DMS 273 treated with DMSO at 0.1 percent for 48 hours (cell line): ENCODE measurements at places on chromosomes 3 and 15.

DNA sequence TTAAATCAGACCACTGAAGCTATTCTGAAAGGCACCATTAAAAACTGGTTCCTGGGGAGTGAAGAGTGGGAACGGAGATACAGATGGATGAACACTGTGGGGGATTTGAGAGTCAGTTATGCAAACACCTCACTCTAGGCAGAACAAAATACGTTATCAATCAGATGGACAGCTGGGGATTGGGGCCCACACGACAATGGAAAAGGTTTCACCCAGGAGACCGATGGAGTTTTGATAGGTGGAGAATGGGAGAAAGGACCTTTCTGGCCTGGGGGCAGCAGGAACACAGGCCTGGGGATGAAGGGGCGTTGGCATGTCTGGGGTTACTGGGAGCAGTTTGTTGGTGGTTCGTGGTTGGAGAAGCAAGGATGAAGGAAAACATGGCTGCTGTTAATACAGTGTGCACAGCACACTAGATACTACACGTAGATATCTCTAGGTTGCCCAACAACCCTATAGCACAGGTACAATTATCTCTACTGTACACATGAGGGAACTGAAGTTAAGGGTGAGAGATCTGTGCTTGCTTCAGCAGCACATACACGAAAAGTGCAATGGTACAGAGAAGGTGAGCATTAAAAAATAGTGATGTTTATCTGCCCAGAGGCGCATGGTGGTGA, 16.5 kb downstream of the ST6GAL1 start:
- no peak for DNase-seq

- DNase-seq, result no peak
Observed at GRCh38 chr15:89003865-89004725, 84.2 kb upstream of the ABHD2 start.

DNA sequence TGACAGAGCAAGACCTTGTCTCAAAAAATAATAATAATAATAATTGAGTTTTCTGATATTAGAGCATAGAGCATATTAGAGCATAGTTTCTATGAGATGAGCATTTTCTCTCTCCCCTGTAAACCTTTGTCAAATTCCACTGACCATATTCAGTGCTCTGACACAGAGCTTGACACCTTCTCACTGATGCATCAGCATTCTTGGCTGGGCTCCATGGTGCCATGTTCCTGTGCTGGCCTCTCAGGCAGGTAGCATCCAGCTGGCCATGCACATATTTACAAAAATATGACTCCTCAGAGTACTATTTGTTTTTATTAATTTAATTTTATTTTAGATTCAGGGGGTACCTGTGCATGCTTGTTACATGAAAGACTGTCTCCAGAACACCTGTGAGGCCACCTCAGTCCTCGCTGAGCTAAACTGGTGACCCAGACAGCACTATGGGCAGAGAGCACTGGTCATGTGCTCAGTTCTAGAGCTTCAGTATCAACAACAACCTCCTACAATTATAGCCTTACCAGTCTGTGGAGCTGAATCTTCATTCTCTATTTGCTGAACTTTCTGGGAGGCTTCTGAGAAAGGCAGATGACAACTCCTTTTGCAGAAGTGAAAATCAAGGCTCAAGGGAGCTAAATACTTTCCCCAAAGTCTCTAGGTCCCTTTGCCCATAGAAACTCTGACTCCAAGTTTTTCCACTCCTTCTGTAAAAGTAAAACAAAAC, 21.6 kb upstream of the SLC28A2 start:
- no peak for DNase-seq

GRCh38 chr3:87206070-87206469, 21.0 kb upstream of the CHMP2B start:
- DNase-seq, result no peak

GRCh38 chr3:97340940-97341339, 423.6 kb upstream of the ARL6 start:
- DNase-seq, result no peak

GRCh38 chr3:127217596-127218453, 24.9 kb downstream of the PRR23E start:
- DNase-seq, result no peak

- no peak for DNase-seq
Observed at GRCh38 chr3:21390136-21390535, 360.9 kb downstream of the ZNF385D start.

DNA sequence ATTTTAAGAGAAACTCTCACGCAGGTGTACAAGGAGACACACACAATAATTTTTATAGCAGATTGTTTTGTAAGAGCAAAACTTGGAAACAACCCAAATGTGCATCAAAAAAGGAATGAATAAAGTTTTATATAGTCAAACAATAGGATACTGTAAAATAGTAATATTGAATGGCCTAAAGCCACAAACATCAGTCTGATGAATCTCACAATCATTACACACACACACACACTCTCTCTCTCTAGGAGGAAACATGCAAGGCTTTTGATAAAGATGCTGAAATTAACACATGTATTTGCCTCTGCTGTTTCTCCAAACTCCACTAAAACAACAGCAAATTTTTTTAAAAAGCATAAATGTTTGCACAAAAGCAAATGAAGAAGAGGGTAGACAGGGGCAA, 37.3 kb downstream of the ADIPOQ start:
- no peak for DNase-seq

DNA sequence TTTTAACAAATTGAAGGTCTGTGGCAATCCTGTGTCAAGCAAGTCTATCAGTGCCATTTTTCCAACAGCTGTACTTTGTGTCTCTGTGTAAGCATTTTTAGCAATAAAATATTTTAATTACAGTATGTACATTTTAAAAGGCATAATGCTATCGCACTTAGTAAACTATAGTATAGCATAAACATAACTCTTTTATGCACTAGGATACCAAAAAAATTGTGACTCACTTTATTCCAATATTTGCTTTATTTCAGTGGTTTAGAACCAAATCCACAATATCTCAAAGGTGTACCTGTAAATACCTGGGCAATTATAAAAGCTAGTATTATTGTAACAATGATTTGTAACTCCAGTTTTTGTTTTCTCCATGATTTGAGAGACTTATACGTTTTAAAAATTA, 46.5 kb downstream of the FRMD5 start:
- DNase-seq, result no peak

DNA sequence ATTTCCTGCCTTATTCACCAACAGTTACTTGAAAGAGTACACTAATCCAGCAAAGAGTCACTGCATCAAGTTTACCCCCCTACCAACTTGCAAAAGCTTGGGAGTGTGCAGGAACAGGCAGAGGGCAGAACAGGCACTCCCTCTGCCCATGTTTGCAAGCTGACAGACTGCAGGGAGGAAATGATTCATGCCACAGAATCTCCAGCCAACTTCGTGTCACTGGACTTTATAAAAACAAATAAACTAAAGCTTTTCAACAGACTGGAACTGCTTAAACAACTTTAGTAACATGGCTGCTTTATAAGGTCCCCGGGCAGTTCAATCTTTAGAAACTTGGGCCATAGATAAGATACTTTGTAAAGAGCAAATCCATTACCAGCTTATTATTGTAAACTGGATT, 129.5 kb downstream of the THRB start:
- no peak for DNase-seq

DNA sequence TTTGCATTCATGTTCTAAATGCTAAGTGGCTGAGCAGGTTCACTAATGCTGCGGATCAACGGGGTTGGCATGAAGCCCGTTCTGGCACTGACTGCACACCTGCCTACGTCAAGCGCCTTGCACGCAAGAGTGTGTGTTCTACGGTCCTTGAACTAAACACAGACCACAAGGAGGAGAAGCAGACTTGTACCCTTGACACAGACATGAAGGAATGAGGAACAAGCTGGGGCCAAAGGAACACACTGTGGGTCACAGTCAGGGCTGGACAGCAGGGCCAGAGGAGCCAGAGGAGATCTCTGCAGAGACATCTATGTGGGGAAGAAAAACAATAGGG, 48.0 kb upstream of the LDHAL6B start:
- DNase-seq, result no peak

GRCh38 chr3:32181796-32182195, 56.7 kb upstream of the CMTM8 start:
- DNase-seq, result no peak

- no peak for DNase-seq
Observed at GRCh38 chr3:190210608-190211007, 89.9 kb upstream of the P3H2 start.

- DNase-seq, result no peak
Observed at GRCh38 chr15:69823223-69823907, 274.4 kb downstream of the TLE3 start.

- no peak for DNase-seq
Observed at GRCh38 chr15:100672959-100673358, 70.6 kb downstream of the ASB7 start.

- no peak for DNase-seq
Observed at GRCh38 chr3:190003681-190004123, 117.0 kb downstream of the P3H2 start.

DNA sequence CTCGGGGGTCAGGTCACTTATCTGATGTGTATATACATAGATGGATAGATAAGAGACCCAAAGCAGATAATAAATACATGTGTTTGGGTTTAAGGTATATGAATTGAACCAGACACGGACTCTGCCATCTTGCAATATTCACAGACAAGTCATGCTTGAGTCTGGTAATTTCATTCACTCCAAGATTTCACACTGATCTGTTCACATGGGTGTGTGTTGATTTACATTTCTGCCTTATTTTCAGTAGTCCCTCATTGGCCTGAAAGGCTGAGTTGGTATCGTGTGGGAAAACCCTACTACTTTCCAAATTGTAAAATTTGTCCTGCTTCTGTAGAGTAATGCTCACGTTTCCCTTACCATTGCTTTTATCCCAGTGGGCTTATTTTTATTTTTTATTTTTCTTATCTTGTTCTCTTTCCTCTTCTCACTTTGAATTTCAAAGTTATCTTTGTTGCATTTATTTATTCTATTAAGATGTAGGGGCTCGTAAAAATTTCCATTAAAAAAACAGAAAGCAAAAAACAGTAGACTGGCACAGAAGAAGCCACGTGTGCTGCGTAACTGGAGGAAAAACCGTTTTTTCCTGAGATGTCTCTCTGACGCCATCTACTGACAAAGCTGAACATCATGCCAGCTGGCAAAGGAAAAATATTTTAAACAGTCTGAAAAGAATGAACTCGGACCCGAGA, 10.8 kb upstream of the MFSD1 start:
- peak; percentile 66 for DNase-seq

DNA sequence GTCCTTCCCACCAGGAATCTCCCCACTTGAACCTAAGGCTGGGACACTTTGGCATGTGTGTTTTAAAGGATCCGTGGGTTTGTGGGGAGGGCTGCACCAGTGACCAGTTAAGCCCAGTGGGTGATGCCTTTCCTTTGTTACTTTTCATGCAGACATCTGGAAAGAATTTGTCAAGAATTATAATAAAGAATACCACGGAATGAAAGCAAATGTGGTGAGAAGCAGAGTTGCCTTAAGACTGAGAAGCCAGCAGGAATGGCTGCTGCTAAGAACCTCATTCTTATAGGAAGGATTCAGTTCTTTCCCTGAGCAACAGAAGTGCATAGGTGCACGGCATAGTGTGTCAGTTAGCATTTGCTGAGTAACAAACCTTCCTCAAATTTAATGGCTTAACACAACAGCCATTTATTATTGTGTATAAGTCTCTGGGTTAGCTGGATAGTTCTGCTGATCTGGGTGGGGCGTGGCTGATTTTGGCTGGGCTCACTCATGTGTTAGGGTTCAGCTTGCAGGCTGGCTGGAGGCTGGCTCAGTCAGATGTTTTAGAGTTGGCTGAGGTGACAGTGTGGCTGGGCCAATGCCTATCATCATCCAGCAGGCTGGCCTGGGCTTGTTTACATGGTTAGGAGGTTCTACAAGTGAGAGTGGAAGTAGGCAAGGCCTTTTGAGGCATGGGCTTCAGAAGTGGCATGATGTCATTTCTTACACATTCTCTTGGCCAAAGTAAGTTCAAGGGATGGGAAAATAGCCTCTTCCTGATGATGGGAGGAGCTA, 262.7 kb upstream of the CTDSPL start:
- no peak for DNase-seq

DNA sequence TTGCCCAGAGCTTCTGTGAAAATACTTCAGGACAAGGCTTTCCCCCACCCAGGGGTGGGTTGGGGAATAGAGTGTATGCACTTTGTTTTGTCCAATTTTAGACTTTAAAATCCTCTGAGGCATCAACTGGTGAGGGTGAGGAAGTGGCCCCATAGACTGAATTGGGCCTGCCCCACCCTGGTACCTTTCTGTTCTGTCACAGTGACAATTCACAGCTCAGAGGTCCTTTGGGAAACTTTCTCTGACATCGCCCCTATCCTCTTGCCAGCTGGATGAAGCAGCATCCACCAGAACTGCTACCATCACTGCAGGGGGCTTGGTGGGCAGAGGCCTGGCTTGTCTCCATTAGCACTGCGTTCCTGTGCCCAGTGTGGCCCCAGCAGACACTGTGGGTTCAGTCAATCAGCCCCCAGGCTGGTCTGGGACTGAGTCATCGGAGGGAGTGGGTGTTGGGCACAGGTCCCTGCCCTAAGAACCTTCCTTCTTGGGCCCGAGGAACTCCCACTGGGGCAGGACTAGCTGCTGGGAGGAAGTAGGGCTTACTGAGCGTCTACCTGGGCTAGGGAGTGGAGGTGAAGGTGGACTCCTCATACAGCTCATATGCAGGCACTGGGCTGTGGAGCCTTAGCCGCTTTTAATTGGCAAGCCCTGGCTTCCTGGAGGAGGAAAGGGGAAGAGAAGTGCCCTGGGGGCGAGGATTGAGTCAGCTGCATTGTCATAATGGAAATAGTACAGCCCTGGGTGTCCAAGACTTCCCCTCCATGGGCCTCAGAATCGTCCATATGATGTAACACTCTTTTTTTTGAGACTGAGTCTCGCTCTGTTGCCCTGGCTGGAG, 1.5 kb upstream of the PPM1M start:
- DNase-seq, result no peak

DNA sequence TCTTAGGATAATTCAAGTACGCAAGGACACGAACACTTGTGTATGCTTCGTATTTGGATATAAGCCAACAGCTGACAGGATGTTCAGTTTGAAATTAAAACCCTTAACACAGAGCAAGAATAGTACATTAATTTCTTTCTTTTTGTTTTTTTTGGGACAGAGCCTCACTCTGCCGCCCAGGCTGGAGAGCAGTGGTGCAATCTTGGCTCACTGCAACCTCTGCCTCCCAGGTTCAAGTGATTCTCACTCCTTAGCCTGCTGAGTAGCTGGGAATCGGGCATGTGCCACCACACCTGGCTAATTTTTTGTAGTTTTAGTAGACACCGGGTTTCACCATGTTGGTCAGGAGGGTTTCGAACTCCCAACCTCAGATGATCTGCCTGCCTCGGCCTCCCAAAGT, 32.4 kb downstream of the TOMM70 start:
- DNase-seq, result no peak

DNA sequence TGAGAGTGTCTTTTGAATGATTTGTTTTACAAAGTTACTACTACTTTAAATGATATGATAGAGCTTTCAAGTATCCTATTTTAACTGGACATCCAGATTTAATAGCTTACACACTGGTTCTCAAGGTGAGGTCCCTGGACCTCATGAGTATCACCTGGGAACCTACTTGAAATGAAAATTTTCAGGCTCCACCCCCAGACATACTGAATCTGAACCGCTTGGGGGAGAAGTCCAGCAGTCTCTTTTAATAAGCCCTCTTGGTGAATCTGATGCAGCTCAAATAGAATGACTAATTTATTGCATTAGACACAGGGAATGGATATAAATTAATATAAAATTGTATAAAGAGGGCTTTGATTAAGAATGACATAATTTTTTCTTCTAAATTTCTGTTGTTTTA, 29.4 kb upstream of the SLITRK3 start:
- DNase-seq, result no peak
